T-cell (primary cell): ENCODE measurements at places on chromosomes 12 and 14. TPM values are rescaled to one million over a fixed set of nuclear protein-coding genes. Genes with fewer than 3 reads are reported as not detected.
A peak's percentile ranks its signal among the peaks of the same experiment; 100 is the strongest.

GRCh38 chr14:97620066-97620465, 822.9 kb downstream of the VRK1 start:
- DNase-seq: no peak

Gene RNASE13
- not detected for total RNA-seq

Gene ETFBKMT
- 1.3 TPM for total RNA-seq

- DNase-seq: no peak
These were observed 78.6 kb downstream of the DAAM1 start for GRCh38 chr14:59267046-59267445.

DNA sequence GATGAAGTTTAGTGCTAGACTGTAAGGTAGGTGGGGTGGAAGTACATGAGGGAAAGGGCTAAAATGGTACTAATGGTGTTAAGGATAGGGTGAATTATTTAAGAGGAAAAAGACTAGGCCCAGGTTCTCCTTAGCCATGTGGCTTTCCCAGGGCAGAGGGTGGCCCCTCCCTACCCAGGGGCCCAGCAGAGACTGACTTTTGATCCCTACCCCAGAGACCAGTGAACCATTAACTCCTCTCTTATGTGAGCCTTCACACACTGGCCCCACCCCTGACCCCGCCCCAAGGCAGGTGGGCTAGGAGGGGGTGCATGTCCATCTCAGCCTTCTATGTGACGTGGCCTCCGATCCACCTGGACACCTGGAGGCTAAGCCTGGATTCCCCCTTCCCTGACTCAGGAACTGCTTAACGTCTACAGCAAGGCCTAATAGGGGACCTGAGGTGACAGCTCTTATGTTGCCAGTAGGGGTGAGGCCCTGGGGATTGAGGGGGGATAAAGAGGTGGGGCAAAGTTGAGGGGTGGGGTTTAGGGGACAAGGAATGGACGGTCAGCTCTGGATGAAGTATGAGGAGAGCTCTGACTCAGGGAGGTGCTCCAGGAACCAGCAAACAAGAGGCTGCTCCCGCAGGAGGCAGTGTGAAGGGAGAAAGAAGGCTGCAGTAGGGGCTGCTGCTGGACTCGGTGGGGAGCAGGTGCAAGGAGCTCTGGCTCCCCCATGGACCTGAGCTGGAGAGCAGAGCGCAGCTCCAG, 757 bp downstream of the SLC39A5 start:
- DNase-seq: no peak

Gene BDKRB2
- total RNA-seq: 0.06 TPM

- DNase-seq: no peak
These were observed 13.5 kb upstream of the MYH6 start for GRCh38 chr14:23421594-23421993.

Gene PTPRQ
- not detected for total RNA-seq

Gene OR11H6
- not detected for total RNA-seq

GRCh38 chr14:68546839-68547238, 246.0 kb downstream of the ZFP36L1 start:
- DNase-seq: no peak

DNA sequence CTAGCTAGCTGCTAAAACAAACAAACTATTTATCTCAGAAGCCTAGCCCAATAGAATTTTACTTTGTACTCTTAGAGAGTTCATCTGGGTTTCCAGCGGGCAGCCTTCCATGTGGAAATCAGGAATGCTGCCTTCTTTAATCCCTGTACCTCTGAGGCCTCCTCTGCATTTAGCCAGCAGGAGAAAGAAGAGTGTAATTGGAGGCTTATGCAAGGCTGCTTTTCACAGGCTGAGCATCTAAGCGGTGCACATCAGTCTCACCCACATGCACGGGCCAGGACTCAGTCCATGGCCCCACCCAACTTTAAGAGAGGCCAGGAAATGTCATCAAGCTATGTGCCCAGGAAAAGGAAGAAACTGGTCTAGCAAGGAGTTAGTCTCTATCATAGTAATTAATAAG, 14.0 kb upstream of the PTGDR start:
- no peak for DNase-seq

DNA sequence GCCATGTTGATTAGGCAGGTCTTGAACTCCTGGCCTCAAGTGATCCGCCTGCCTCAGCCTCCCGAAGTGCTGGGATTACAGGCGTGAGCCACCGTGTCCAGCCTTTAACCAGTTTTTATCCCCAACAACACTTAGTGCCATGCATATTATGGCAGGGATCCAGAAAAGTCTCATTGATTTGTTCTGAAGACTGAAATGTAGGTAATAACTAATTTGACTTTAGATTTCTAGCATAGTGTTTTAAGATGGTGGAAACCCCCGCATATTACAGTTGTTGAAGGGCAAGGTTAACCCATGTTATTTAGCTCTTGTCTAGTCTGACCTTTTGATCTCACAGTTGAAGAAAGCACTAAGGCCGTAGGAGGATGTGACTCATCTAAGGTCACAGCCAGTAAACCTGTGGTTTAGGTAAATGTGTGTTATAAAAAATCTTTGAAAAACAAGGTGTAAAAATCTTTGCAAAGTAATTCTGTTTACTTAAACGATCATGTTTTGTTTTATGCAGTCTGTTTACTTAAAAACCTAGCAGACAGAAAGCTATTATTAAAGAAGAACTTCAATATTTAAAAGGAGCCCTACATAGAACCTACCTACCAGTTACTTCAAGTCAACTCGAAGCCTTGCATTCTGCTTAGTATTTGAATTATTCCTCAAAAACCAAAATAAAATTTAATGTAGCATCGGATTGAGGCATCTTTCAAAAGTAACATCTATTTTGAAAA, 24.8 kb downstream of the BICDL1 start:
- peak; percentile 45 for DNase-seq

DNA sequence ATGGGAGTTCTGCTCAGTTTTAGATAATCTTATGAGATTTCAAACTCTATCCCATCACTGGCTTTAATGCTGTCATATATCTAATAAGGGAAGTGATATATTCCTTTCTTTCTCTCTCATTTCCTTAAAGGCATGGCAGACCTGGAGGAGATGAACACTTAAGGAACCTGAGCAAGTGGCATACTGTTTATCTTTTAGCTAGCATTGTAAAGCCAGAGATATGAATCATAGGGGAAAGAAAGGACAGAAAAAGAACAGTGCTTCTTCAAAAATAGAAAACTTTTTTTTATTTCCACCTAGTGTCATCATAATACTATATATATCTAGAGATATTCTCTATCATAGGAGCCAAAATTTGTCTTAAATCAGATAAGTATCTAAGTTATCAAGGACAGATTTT, 68.3 kb upstream of the PSMA6 start:
- no peak for DNase-seq

Gene LBHD2
- total RNA-seq: not detected

GRCh38 chr14:86683561-86683960, 1153.6 kb downstream of the FLRT2 start:
- no peak for DNase-seq

Gene SRGAP1
- 0.25 TPM for total RNA-seq

- DNase-seq: no peak
These were observed at the start of gene ANKS1B for GRCh38 chr12:99984271-99985128. Gene ANKS1B (minus strand): TSS chr12:99984936. CDS start chr12:99984237, 699 bp downstream.

Gene RERGL
- total RNA-seq: not detected

DNA sequence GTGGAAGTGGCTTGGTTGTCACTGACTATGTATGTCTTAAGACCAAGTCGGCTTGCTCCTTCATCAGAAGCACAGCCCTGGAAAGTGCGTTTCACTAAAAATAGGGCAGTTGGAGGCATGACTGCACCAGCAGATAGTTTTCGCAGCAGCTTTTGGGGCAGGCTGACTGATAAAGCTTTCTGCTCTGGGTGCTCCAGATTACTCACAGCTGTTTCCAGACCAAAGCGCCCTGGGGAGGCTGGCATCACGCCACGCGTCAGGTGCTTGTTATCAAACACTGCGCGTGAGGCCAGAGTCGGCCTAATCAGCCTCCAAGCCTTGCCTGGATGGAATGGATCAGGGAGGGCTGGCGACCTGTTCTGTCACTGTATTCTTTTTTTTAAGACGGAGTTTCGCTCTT, 13.3 kb upstream of the LRRC10 start:
- no peak for DNase-seq

- DNase-seq: no peak
These were observed 39.8 kb upstream of the KCNJ8 start for GRCh38 chr12:21814327-21814726.

DNA sequence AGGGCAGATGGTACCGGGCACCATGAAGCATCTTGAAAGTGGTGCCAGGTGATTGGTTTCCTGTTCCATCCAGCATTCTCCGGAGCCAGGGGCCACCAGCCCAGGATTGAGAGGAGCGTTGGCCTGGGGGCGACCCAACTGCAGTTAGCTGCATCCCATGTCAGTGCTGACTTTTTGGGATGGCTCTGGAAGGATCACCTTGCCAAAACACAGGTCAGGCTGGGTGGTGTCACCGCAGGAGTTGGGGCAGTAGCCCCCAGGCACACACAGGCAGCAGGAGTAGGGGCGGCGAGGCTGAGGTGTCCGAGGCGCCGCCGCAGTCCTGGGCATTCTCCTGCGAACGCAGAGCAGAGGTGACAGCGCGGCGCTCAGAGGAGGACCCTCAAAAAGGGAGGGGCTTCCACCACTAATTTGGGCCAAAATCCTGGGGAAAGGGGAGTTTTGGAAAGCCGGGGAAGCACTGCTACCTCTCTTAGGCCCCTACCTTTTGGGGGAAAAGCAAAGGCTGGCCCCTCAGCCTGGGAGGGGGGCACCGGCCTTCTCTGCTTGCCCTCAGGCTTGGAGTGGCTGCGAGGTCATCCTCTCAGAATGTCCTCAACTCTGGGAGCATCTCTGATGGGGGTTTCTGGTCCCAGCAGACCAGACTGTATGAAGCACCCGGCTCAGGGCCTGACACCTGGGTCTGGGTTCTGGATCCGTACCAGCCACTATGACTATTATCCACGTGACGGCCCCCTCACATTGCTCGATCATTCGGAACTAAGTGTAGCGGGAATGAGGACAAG, 26.7 kb upstream of the LRTM2 start:
- DNase-seq: no peak

DNA sequence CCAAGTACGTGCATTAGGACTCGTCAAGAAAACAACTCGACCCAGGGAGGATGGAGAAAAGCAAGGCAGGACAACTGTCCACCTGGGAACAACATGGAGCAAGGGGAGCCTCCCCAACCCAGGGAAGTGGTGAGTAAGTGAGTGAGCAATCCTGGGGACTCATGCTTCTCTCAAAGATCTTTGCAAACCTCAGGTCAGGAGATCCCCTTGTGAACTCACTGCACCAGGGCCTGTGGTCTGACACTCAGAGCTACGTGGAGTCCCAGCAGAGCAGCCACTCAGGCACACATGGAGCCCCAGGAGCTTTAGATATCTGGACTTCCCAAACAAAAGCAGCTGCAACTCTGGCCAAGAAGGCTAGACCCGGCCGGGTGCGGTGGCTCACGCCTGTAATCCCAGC, 12.2 kb upstream of the OR5AU1 start:
- DNase-seq: no peak

- no peak for DNase-seq
These were observed 28.4 kb downstream of the DGLUCY start for GRCh38 chr14:91142214-91142668.

Gene SLC25A47
- total RNA-seq: not detected

- DNase-seq: no peak
These were observed 243.3 kb upstream of the AVPR1A start for GRCh38 chr12:63394349-63394748.

- DNase-seq: no peak
These were observed 26.7 kb downstream of the SOCS2 start for GRCh38 chr12:93599192-93599591.

Gene MYL2
- not detected for total RNA-seq

- no peak for DNase-seq
These were observed 411 bp downstream of the BTBD7 start for GRCh38 chr14:93332397-93332852.

- no peak for DNase-seq
These were observed 82.4 kb upstream of the MYF6 start for GRCh38 chr12:80625051-80625450.

GRCh38 chr12:57215065-57215464, 1.5 kb upstream of the NXPH4 start:
- DNase-seq: no peak

GRCh38 chr14:51302295-51303030, 62.4 kb downstream of the TMX1 start:
- DNase-seq: no peak

GRCh38 chr14:74618078-74618952, 6.3 kb upstream of the LTBP2 start:
- DNase-seq: peak; percentile 90

- DNase-seq: no peak
These were observed 106.9 kb downstream of the STXBP6 start for GRCh38 chr14:24943024-24943423.

Gene CLEC6A
- not detected for total RNA-seq

GRCh38 chr12:13368431-13368830, 171.9 kb downstream of the EMP1 start:
- DNase-seq: no peak

Gene IRAK3
- 0.39 TPM for total RNA-seq

Gene RCOR1
- total RNA-seq: 18.5 TPM

DNA sequence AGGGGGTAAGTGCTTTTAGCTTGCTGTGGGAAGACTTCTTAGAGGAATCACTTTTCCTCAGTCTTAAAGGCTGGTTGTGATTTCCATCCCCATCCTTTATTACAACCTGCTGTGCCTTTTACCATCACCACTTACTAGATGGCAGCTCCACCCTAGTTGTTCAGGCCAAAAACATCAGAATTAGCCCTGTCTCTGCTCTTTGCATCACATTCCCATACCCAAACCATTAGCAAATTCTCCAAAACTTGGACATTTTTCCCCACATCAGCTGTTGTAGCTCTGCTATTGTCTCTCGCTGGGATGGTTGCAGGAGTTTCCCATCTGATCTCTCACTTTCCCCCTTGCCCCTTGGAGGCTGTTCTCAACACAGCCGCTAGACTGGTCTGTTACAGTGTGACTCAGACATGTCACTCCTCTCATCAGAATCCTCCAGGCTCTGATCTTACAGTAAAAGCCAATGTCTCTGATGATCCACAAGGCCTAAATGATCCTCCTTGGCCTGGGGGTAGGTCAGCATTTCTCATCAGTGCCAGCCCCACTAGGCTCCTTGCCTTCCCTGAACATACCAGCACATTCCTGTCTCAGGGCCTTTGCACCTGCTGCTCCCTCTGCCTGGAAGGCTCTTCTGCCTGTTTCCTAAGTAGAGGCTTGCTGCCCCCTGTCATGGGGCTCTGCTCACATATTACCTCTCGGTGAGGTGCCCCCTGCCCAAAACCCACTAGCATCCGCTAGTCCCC, 102.5 kb downstream of the BEGAIN start:
- no peak for DNase-seq

DNA sequence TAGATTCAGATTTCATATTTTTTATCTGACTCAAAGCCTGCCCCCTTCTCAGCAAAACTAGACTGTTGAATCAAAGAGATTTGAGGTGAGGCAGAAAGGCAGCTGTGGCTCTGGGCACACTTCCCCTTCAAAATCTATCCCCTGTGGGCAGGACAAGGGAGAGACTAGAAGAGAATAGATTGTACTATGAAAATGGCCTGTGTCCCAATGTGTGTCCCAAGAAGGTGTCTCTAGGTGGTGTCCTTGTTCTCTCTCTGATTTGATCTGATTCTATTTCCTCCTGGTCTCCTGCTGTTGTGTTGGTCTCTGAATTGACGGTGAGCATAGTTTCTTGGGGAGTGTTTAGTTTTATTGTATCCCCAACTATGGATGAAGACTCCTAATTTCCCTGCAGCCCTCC, 565.8 kb upstream of the ATP2B1 start:
- DNase-seq: no peak
